NCI-H2081 (cell line): ENCODE measurements at places on chromosomes 7 and 10.

DNA sequence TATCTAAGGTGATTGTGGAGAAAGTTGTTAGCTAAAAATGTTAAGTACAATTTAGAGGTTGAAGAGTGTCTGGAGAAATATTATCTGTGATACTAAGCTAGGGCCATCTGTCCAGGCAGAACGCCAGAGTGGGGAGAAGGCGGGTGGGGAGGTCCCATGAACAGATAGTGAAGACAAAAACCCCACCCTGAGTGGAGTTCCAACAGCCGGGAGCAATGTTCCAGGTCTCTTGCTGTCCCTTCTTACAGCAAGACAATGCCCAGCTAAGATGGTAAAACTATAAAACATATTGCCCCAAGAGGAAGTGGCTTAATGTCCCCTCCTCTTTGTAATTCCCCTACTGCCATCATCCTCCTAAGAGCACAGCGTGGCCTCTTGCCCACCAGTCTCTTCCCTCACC, 10.4 kb upstream of the IL15RA start:
- DNase-seq = no peak

DNA sequence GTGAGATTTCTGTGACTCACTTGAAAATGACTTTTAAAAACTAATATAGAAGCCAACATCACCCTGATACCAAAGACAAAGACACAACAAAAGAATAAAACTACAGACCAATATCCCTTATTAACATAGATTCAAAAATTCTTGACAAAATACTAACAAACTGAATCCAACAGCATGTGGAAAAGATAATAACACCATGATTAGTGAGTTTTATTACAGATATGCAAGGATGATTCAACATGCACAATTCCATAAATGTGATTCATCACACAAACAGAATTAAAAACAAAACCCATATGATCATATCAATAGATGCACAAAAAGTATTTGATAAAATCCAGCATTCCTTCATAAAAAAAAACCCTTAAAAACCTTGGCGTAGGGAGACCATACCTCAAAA, 6.5 kb downstream of the MGAM start:
- no peak for DNase-seq

- DNase-seq = no peak
Observed at GRCh38 chr7:155311826-155312537, 14.3 kb downstream of the INSIG1 start.

DNA sequence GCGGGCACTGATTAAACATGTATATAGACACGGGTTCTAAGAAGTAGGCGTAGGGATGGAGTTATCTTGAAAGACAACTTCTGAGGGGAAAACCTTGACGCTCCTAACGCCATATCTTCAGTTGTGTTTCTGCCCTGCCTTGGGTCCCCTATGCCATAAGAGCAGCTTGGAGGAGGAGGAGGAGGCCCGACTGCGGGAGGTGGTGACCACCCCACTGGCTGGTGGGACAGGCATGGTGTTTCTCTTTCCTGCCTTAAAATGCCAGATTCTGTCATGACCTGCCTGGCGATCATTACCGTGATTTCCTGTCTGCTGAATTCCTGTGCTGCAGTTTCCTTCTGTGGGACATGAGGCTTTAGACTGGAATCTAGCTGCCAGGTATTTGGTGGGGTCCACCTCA, 15.9 kb downstream of the ZNF783 start:
- no peak for DNase-seq

GRCh38 chr10:119351189-119351588, 143.8 kb downstream of the GRK5 start:
- no peak for DNase-seq

DNA sequence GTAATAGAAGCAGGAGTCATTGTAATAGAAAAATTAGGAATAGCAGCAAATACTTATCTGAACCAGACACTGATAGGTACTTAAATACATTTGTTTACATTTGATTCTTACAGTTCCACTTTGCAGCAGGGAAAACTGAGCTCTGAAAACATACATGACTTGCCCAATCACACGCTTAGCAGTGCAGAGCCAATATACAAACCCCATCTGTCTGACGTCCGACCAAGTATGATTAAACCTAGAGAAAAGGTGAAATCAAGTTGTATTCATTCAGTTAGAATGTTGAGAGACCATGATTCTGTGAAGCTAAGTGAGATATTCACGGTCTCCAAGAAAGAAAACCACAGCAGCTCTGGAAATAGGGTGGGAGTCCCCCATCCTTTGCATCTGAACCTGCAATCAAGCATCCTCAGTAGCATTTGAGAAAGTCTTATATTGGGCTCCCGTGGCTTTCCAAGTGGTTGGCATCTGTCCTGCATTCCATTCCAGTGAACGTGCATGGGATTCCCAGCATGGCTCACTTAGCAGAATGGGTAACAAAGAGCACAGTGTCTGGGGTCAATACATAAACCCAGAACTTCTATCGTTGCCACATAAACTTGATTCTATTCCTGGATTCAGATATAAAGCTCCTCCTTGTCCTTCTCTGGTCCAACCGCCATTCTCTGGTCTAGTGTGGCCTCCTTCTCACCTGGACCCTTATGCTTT, 148.7 kb upstream of the RSU1 start:
- DNase-seq = no peak

DNA sequence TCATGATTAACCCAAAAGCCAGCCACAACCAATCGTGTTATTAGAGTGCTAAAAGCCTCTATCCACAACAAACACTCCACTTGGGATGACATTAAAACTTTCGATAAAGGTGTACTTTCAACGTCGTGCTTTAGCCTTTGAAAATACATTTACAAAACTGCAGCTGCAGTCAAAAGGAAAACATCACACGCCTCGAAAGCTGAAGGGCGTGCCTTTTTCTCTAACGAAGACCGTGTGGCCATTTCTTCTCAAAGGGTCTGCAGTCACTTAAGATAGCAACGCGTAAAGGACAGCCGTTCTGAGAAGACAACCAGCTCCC, 1.1 kb downstream of the ARHGAP12 start:
- no peak for DNase-seq

DNA sequence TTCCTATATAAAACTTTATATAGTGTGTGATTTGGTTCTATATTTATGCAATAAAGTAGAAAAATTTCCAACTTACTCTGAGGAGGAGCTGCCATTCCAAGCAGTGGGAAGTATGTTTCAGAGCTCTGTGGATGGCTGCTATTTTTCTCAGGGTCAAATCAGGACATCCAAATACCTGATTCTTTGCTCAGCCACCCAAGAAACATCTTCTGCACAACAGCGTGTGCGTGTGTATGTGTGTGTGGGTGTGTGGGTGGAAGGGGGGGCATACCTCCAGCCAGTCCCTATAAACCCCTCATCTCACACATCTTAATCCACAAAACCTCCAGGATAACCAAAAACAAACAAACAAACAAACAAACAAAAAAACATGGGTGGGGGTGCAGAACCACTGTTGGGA, 66.3 kb upstream of the EMX2 start:
- DNase-seq = no peak

DNA sequence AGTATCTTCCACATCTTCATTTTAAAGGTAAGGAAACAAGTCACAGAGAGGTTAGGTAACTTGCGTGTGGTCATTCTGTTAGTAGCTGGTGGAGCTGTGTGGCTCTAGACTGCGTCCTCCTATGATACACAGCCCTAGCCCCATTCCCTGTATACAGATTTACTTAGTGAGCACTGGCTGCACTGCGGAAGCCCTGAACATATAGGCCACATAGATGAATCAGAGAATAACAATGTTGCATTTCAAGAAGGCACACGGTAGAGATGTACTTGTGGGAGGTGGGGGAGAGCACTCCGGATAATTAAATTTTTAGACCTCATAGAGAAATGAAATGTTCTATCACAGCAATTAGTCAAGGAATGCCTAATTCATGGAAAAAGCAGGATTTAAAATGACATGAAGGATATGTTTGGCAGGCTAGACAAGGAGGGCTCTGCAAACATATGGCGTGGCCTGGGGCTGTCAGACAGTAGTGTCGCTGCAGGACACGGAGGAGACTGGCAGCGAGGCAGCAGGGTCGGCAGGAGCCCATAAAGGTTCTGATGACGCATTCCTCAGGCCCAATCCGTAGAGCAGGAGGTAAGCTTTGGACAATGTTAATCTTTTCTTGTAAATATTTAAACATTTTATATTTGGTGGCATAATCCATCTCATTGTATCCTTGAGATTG, 29.5 kb downstream of the RAB11FIP2 start:
- no peak for DNase-seq

GRCh38 chr10:130967784-130968183, 343.7 kb downstream of the TCERG1L start:
- DNase-seq = no peak

DNA sequence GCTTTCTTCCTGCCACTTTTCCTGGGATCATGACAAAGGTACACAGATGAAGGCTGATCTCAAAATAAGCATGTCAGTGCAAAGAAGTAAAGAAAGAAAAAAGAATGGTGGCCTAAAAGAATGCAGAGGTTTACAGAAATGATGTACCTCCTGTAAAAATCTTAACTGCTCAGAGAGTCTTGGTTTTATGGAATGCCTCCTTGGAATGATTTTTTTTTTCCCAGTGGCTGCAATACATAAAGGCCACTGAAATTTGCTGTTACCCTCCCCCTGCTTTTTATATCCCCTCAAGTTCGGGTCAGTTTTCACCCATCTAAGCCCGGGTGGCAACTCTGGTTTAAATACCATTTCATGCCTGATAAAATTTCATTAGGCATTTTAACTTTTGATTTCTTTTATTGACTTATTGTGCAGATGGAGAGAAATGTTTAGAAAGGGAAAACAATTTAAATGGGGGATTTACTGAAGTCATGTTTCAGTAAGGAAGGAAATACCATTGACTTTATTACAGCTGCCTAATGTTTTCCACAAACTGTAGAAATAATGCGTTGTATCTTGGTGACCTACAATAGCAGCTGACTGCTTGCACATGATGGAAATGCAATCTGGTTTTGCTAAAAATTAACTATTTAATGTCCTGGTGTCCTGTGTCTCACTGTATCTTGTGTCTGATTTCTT, 102.5 kb downstream of the SAMD9 start:
- no peak for DNase-seq
